ENCODE measurements at places on chromosomes 7 and 10. TPM values are rescaled to one million over a fixed set of nuclear protein-coding genes. Genes with fewer than 3 reads are reported as not detected.

DNA sequence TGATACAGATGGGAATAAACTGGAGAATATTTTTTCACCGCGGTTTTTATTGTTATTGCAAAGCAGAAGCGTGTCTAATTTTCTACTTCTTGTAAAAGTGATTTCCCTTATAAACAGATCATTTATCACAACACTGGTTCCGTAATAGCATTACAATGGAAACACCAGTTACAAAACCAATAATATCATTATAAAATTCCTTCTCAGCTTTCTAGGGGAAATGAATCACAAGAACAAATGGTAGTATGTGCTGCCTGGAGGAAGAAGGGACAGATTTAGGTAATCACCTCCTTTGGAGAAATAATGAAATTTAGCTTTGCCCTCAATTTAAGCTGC, 2.4 kb upstream of the CCDC6 start:
- DNase-seq, result no peak

DNA sequence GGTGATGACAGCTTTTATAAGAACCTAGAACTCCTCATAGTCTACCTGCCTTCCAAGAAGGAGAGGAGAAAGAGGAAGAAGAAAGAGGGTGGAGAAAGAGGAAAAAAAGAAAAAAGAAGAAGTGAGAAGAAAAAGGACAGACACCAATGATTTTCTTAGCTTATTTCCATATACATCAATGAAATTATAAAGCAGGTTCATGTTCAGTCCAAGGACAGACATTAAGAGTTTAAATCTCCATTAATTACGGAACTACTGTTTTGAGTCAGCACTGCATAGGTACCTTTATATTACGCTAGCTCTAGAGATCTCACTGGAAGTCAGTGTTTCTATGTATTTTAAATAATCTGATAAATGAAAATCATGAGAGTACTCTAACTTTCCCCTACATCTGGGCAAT, 309.0 kb upstream of the HGF start:
- no peak for DNase-seq

GRCh38 chr7:12601302-12601869, 30.9 kb downstream of the SCIN start:
- no peak for DNase-seq

- no peak for DNase-seq
Observed at GRCh38 chr10:31070691-31071090, 39.0 kb upstream of the ZNF438 start.

GRCh38 chr7:137611606-137612005, 235.2 kb downstream of the DGKI start:
- no peak for DNase-seq

MMP21 gene
- not detected for total RNA-seq

- no peak for DNase-seq
Observed at GRCh38 chr10:29663718-29664117, 28.9 kb upstream of the SVIL start.

GTPBP10 gene
- 14.0 TPM for total RNA-seq

All from upper lobe of left lung (tissue), 6 donors.